ENCODE measurements at places on chromosomes 12 and 14. TPM values are rescaled to one million over a fixed set of nuclear protein-coding genes. Genes with fewer than 3 reads are reported as not detected.

C14orf132 gene
- total RNA-seq = 0.41 TPM

TAS2R43 gene
- 1.2 TPM for total RNA-seq

LMO3 gene
- not detected for total RNA-seq

SPIC gene
- total RNA-seq = not detected

INSM2 gene
- not detected for total RNA-seq

CAPS2 gene
- 2.3 TPM for total RNA-seq

MBIP gene
- 24.4 TPM for total RNA-seq

TC2N gene
- 202 TPM for total RNA-seq
